HFF-Myc (cell line): ENCODE measurements at places on chromosomes 1 and 21.
A peak's percentile ranks its signal among the peaks of the same experiment; 100 is the strongest.

DNA sequence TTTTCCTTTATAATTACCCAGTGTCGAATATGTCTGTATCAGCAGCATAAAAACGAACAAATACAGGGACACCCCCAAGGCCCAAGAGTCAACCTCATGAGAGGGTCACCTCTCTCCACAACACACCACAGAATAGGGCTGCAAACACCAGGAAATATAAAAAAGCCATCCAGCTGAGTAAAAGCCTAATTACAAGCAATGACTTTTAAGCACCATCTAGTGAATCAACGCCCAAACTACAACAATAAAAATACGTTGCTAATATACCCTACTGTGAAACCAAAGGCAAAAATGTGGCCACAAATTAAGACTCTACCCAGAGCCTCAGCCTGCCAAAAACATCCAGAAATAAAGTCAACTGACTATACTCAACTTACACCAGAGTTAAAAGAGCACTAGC, 817.9 kb upstream of the NEGR1 start:
- DNase-seq = no peak

DNA sequence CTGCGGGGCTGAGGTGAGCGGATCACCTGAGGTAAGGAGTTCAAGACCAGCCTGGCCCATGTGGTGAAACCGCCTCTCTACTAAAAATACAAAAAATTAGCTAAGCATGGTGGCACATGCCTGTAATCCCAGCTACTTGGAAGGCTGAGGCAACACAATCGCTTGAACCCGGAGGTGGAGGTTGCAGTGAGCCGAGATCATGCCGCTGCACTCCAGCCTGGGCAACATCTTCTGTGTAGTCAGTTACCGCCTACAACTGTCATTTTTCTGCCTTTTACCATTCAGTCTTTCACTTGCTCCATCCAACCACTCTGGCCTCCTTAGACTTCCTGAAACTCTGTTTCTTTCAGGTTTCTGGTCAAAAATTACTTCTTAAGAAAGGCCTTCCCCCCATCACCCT, 2.2 kb downstream of the MYCBP start:
- DNase-seq = no peak

DNA sequence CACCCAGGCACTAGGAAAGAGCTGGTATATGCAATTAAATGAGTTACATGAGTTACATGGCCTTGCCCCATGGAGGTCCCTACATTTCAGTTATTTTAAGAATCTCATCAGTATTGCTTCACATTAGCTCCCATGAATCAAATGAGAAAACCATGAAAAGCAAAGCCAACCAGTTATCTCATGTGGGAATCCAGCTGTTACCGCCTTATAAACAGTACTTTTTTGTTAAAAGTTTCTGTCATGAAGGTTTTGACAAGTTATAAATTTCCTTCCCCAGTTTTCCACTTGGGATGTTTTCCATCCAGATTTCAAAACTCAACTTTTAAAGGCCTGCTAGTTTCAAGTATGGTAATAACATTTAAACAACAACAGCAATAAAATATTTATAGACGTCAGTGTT, 544.8 kb downstream of the NUF2 start:
- DNase-seq = no peak

GRCh38 chr1:38043036-38043747, 3.4 kb downstream of the POU3F1 start:
- DNase-seq = no peak

- DNase-seq = no peak
Measured at GRCh38 chr1:56477164-56478111, 101.9 kb downstream of the PLPP3 start.

DNA sequence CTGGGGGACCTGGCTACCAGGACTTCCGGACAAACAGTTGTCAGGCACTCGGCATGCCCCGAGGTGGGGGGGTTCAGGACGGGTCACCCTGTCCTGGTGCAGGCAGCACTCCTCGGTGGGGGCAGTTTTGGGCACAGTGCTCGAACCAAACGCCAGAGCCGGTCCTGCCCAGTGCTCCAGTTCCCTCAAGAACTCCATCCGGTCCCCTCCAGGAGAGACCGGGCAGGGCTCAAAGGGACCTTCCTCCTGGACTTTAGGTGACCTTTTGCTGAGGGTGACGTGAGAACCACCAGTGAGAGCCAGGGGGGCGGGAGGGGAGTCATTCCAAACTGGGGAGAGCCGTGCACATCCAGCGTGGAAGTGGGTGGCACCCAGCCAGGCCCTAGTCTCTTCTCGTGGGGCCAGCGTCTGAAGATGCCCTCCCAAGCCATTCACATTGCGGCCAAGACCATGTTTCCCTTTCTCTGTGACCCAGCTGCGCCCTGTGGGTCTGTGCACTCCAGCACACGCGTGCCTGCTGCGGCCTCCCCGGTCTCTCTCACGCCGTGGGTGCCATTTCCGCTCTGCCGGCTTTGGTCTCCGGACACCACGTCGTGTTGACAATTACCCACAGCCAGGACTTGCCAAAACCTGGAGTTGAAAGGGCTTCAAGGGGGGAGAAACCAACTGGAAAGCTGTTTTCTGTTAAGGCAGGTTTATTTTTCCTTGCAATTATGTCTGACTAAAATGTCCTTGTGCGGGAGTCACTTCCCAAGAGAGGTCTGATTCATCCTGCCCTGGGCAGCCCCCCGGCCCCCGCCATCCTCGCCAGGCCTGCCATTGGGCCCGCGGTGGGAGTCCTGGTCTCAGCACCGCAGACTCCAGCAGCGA, 178.8 kb upstream of the ARHGEF16 start:
- DNase-seq = no peak

GRCh38 chr21:17371450-17371849, 141.4 kb upstream of the CXADR start:
- peak; percentile 42 for DNase-seq

DNA sequence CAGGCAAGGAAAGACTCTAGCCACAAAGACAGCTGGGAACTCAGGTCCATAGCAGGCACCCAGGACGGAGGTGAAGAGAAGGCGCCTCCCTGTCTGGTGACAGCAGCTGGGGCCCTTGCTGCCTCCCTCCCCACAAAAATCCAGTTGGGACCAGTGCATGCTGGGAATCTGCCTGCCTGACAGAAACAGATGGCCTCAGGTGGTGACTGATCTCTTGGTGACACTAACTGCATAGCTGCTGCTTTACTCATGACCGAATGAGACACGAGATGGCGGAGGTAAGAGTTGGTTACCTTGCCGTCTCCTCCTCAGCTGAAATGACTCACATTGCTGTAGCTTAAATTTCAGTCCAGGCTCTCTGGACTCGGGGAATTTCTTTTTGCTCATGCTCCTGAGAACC, 130.3 kb downstream of the FGGY start:
- DNase-seq = peak; percentile 69

DNA sequence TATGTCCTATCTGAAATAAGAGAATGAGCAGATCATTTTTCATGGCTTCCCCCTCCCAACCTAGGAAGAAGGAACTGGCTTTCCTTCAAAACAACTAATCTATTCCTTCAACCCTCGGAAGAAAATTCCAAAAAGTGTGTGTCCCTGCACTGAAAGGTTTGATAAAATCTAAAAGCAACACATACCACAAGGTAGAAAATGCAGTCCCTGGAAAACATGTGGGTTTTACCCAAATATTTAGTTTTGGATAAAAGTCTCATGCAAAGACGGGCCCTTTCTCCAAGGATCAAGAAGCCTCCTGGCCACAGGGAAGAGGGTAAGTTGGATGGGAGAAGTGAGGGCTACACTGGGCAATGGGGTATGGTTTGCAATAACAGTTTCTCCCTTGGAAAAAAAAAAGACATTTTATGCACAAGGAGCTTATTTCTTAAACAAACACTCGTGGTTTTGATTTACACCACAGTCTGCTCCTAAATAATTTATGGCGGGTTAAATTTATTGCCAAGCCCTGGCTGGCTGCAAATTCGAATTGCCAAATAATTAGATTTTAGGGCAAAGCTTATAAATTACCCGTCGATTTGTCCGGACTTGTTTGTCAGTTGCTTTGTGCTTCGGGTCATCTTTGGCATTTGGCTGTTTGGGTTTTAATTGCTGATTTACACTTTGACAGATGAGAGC, 28.9 kb downstream of the ERI3 start:
- DNase-seq = no peak

DNA sequence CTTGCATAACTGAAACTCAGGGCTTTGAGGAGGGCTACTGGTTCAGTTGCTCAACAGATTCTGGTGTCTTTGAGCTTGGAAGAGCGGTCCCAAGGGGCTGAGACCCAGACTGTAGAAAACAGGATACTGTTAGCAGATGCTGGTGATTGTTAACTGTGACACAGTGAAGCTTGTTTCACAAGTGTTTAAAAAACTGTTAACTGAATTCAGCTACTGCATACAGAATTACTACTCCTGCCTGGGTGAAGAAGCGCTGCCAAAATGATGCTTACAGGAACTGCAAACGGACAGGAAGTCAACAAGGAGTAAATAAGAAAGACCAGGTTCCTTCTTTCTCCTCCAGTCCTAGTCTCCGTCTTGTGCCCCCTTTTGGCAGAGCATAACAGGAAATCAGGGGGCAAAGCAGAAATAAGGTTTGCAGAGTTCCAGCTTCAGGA, 195.3 kb upstream of the USP25 start:
- no peak for DNase-seq

- DNase-seq = peak; percentile 12
Measured at GRCh38 chr21:32423320-32424190, 11.0 kb downstream of the EVA1C start.

DNA sequence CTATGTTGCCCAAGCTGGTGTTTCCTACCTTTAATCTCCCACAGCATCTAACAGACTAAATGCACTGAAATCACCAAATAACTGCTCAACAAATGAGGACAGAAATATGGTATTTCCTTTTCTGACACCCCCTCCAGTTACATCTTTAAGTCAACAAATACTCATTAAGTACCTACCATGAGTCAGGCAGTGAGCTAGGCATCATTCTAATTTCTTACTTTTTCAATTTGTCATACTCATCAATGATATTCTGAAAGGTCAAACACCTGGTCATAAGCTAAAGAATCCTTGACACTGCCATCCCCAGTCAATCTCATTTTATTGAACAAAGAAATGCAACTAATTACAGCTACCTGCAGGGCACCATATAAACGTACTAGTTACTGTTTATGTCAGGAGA, 36.6 kb downstream of the LUZP1 start:
- DNase-seq = no peak
